ENCODE measurements at places on chromosomes 2 and 18.

DNA sequence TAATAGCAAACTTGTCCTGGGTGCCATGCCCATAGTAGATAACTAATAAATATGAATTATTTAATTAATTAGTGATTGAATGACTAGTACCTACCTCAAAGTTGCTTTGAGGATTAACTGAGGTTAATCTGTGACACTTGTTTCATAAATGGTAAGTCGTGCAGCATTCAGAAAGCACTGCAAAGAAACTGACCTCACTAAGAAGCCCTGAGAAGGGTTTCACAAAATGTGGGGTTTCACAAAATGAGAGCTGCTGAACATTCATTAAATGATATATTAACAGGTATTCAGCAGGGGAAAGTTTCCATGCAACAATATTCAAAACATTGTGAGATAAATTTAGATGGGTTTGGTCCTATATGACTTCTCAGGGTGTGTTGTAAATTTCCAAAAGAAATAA lies 236.2 kb downstream of the OSR1 start:
- no peak for DNase-seq

GRCh38 chr18:31371989-31372388 lies 4.6 kb upstream of the DSG4 start:
- no peak for DNase-seq

- no peak for DNase-seq
These were observed 688.9 kb upstream of the ID2 start for GRCh38 chr2:7992612-7993602.

DNA sequence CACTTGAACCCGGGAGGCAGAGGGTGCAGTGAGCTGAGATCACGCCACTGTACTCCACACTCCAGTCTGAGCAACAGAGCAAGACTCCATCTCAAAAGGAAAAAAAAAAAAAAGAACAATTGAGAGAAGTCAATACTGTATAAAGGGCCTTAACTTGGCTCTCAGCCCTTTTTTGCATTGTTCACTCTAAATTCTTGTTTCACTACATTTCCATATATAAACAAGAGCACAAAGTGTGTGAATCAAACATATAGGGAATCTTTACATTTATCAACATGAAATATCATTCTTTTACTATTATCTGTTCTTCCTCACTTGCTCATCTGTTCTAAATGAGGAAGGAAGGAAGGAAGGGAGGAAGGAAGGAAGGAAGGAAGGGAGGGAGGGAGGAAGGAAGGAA lies 90.8 kb downstream of the AP1S3 start:
- DNase-seq, result no peak

- no peak for DNase-seq
These were observed 157.4 kb downstream of the FBXO15 start for GRCh38 chr18:73990258-73990657.

- no peak for DNase-seq
These were observed 258.5 kb upstream of the DDX18 start for GRCh38 chr2:117555965-117556364.

GRCh38 chr2:139314059-139314458 lies 533.9 kb upstream of the NXPH2 start:
- no peak for DNase-seq

- DNase-seq, result no peak
These were observed 571.1 kb downstream of the TNS1 start for GRCh38 chr2:217431577-217432269.

DNA sequence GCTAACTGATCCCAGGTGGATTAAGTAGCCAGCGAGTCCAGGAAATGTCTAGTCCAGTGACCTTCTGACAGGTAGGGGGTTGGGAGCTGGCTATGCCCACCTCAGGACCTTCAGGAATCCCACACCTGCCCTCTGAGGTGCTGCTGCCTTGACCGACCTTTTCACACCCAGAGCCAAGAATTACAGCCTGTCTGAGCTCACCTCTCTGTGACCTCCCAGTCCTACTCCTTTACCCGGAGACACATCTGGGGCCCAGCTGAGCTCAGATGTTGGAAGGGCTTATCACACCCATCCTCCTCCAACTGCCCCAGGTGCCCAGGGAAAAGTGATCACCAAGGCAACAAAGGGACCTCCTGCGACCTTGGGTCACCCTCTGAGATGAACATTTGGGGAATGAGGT lies 413.3 kb upstream of the TNP1 start:
- no peak for DNase-seq

DNA sequence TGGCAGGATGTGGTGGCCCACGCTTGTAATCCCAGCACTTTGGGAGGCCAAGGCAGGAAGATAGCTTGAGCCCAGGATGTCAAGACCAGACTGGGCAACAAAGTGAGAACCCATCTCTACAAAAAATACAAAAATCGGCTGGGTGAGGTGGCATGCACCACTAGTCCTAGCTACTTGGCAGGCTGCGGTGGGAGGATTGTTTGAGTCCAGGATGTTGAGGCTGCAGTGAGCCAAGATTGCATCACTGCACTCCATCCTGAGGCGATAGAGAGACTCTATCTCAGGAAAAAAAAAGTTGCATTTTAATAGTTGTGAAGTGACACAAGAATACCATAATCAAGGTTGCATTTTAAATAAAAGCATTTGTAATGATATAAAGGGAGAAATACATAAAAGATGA lies 124.1 kb upstream of the SLC38A11 start:
- DNase-seq, result no peak

All from GM12891 (cell line).